ENCODE measurements at places on chromosomes 7 and 10.
A peak's percentile ranks its signal among the peaks of the same experiment; 100 is the strongest.

- no peak for DNase-seq
Measured at GRCh38 chr7:94907026-94907810, at the start of gene PPP1R9A. TSS of gene PPP1R9A (plus strand) at chr7:94907594. CDS start at chr7:94910114, 2,520 bp downstream.

DNA sequence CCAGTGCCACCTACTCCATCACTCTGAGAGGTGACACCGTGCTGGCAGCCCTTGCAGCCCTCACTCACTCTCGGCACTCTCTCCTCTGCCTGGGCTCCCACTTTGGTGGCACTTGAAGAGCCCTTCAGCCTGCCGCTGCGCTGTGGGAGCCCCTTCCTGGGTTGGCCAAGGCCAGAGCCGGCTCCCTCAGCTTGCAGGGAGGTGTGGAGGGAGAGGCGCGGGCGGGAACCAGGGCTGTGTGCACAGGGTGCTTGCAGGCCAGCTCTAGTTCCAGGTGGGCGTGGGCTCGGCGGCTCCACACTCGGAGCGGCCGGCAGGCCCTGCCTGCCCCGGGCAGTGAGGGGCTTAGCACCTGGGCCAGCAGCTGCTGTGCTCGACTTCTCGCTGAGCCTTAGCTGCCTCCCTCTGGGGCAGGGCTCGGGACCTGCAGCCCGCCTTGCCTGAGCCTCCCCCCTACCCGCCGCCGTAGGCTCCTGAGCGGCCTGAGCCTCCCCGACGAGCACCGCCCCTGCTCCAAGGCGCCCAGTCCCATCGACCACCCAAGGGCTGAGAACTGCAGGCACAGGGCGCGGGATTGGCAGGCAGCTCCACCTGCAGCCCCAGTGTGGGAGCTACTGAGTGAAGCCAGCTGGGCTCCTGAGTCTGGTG lies 48.7 kb upstream of the SLC35G1 start:
- no peak for DNase-seq

GRCh38 chr10:93926613-93927012 lies 32.8 kb downstream of the SLC35G1 start:
- no peak for DNase-seq

DNA sequence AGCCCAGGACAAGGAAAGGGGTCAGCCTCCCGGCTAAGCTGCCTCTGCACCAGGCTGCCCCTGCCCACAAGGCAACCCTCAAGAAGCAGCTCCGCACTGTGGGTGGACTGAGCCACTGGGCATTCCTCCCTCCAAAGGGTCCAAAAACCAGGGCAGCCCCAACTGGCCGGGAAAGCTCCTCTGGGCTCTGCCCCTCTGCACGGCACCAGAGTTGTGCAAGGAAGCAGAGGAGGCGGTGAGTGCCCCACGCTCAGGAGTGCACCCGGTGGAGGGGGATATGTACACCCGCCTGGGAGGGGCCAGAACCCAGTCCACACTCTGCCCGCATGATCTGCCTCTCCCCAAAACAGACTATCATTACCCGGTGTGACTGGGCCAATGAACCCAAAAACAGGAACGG lies 43.8 kb downstream of the PTPRN2 start:
- DNase-seq: no peak

GRCh38 chr10:10831085-10831484 lies 186.6 kb upstream of the CELF2 start:
- no peak for DNase-seq

- DNase-seq: no peak
Measured at GRCh38 chr10:129792141-129792540, 171.9 kb downstream of the EBF3 start.

DNA sequence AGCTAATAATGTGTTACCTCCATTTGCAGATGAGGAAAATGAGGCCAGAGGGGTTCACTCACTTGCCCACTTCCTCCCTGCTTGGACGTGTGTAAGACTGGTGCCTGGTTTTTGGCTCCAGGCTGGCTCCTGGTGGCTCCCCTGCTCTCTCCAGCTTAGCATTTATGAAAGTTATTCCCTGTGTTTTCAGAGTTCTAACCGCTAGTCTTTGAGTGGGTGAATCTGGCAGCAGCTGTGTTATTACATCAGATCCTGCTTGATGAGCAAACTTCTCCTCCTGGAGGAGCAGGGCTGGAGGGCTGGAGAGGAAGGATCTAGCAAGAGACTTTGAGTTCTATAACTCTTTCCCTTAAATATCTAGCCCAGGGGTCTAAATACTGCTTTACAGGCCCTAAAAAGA lies 80.9 kb upstream of the AGBL3 start:
- no peak for DNase-seq

- no peak for DNase-seq
Measured at GRCh38 chr10:133009218-133009950, 67.0 kb upstream of the CFAP46 start.

GRCh38 chr10:29790207-29790606 lies 155.4 kb upstream of the SVIL start:
- DNase-seq: no peak

DNA sequence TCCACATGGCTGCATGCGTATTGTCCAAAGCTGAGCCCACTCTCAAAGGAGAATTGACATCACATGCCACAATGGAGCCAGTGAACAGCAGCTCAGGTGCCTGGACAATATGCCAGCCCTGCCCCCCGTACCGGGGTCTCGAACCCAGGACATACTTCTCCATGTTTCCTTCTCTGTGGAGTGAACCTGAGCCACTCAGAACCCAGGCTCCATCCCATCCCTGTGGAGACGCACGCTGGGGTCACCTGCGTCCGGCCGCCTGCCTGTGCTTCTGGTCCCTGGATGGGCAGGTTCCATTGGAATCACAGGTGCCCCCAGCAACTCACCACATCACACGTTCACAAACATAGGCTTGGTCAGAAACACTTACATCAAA lies 229.8 kb downstream of the DNAJB6 start:
- DNase-seq: no peak

- no peak for DNase-seq
Measured at GRCh38 chr7:78516450-78516849, 717.9 kb downstream of the PHTF2 start.

DNA sequence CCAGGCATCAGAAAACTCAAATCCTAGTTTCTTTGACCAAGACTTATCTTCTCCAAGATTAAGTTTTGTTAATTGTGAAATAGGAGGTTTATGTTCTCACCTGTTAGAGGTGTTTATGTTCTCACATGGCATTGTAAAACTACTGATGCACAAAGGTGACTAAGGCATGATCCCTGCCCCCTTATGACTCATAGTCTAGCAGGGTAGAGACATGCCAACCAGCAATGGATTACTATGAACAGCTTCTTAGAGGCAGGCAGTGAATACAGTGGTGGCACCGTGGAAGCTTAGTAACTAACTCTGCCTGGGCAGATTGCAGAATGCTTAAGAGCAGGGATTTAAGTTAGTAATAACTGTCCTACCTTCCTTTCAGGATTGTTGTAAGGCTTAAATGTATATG lies 400.9 kb downstream of the SORCS3 start:
- no peak for DNase-seq

- DNase-seq: no peak
Measured at GRCh38 chr7:25877802-25878789, 273.9 kb upstream of the NFE2L3 start.

DNA sequence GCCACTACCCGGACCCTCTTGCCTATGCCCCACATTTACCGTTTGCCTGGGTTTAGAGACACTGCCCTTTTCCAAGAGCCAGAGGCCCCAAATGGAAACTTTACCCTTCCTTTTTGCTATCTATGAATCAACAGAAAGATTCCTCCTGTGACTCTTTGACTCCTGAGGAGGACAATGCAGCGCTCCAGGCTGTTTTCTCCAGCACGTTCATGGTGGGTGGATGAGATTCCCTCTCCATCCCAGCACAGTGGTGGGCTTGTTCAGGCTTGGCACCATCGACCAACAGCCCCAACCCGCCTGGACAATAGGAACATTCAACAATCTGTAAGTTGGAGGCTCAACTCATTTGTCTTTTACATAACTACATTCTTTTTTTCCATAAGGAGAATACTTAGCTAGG lies 55.9 kb downstream of the DLD start:
- no peak for DNase-seq

- DNase-seq: no peak
Measured at GRCh38 chr7:141497391-141497790, 53.8 kb upstream of the AGK start.

- no peak for DNase-seq
Measured at GRCh38 chr10:110317866-110318850, 13.4 kb upstream of the SMNDC1 start.

DNA sequence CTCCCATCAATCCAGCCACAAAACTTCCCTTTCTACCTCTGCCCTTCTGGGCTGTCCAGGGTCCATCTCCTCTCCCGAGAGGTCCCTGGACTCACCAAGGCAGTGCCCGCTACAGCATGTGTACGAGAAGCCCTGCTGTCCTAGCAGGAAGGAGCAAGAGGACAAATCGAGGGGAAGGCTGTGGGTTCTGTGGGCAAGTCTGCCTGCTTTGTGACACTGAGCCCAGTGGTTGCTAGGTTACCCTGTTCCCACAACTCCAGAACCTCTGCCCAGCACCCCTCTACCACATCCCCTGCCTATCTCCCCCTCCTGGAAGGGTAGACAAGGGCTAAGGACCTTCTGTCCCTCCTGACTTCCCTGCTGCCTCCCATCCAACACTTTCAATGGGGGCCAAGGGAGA lies at the start of gene TBATA:
TBATA (minus strand) TSS at position 188 of the 400 bp plus-strand sequence. CDS start 1,998 bp downstream, outside the sequence.
- DNase-seq: no peak

- DNase-seq: no peak
Measured at GRCh38 chr10:97922022-97922758, 72.5 kb downstream of the GOLGA7B start.

GRCh38 chr10:122570920-122571319 lies 10.4 kb downstream of the DMBT1 start:
- no peak for DNase-seq

DNA sequence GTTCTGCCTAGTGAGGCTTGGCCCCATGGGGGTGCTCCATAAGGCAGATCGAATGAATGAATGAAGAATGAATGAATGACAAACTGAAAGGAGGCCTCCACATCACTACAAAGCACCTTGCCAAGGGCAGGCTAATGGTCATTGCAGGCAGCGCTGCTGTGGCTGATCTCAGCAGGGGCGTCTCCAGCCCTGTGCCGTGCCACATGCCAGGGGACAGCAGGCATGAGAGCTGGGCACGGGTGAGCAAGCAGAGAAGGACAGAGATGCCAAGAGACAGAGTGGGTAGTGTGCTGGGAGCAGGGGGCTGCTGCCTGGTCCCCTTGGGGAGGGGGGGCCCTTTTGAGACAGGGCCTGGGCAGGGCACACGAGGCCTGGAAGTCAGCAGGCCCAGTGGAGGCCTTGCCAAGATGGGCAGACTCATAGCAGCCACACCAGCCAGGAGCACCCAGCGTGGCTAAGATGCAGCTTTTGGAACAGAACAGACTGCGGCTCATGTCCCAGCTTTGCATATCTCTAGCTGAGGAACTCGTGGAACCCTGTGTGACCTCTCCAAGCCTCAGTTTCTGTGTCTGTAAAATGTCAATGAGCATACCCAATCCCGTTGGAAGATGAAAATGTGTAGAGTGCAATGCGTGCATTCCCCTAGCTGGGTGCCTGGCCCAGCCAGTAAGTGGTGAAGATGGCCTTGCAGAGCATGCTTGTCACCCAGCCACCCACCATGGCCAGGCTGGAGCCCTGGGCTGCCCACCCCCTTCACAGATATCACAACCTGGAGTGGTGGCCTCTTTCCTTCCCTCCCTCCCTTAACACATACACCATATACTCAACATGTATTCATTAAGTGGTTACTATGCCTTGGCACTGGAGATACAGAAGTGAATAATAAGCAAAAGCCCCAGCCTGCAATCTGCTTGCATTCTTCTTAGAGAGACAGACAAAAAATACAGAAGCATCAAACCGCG lies 61.1 kb upstream of the LRRC18 start:
- DNase-seq: no peak

- no peak for DNase-seq
Measured at GRCh38 chr7:82443036-82443546, 486 bp downstream of the CACNA2D1 start.

DNA sequence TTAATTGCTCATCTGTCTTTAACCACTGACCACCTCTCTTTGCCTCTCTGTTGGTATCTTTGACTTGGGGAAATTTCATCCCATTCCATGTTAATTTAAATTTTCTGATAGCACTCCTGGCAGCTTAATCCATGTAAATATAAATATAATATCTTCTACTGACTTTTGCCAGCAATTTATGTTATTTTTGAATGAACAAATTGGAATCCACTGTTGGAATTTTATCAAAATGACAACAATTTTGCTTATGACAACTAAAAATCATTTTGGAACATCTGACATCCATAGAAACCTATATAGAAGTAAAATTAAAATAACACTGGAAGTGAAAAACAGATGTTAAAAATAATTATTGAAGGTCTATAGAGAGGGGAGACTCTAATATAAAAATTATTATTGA lies 176.5 kb upstream of the AKR1E2 start:
- no peak for DNase-seq

DNA sequence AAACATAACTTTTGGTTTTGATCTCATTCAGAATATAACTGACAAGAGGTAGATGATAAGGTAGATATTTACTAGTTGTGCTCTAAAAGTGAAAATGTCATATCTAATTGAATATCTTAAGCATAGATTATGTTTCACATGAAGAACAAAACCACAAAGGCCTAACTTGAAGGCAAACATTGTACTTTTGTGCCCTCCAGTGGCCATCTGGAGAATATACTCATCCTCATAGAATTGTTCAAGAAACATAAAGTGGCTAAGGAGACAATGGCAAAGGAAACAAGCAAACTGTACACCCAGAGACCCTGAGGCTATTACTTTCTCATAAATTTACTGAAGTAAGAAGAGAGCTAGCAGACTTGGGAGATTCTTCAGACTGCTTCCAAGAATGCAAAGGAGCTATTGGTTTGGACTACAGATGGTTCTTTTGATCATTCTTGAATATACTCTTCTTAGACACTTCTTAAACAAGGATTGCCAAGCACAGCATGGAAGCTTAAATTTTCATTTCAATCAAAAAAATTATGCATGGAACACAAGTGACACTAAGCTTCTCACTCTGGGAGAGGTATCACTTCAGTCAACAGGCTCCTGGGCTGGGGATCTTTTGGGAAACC lies 98.2 kb upstream of the DKK1 start:
- peak; percentile 2 for DNase-seq

- no peak for DNase-seq
Measured at GRCh38 chr10:30505543-30506298, 71.7 kb downstream of the MAP3K8 start.

GRCh38 chr7:78165454-78165853 lies 366.9 kb downstream of the PHTF2 start:
- DNase-seq: no peak

GRCh38 chr7:83267141-83267631 lies 104.5 kb upstream of the PCLO start:
- DNase-seq: no peak

GRCh38 chr7:152489044-152489443 lies 53.2 kb upstream of the KMT2C start:
- DNase-seq: no peak

DNA sequence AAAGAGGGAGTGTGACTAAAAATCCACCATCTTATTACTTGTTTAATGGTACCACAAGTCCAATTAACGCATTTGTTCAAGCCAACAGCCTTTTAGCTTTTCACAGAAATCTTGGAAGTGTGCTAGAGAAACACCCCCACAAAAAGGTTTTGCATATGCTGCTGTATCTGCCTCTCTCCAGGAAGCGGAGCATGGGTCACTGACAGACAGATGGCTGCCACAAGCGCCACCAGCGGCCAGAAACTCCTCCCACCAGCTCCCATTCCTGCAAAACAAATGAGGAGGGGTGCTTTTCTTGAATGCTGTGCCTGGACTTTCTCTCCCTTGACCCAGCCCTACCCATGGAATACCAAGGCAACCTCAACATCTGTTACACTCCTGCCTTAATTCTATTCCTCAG lies 176.3 kb upstream of the LRGUK start:
- DNase-seq: no peak
